IMR-90 (cell line): ENCODE measurements at places on chromosomes 2 and 18. TPM values are rescaled to one million over a fixed set of nuclear protein-coding genes. Genes with fewer than 3 reads are reported as not detected.

CACNB4 gene
- 0.28 and 0.36 TPM in 2 replicates for total RNA-seq

DNA sequence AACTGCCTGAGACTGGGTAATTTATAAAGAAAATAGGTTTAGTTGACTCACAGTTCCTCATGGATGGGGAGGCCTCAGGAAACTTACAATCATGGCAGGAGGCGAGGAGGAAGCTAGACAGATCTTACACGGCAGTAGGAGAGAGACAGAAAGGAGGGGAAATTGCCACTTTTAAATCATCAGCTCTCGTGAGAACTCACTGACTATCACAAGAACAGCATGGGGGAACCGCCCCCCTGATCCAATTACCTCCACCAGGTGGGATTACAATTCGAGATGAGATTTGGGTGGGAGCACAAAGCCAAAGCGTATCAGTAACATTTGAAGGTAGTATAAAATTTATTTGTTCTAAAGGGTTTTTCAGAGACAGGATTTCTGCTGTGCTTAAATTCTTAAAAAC lies 5.4 kb downstream of the GALM start:
- no peaks in the 10 kb centered on the region for H3K27me3 ChIP-seq
- no peak overlapping the region for H3K27ac ChIP-seq
- no peaks in the 10 kb centered on the region; the same call in 1 of the 2 replicates for H3K4me1 ChIP-seq

FLACC1 gene
- 0.54 and 0.56 TPM in 2 replicates for total RNA-seq

FRZB gene
- total RNA-seq, result 0.18 and 0.28 TPM in 2 replicates

DNA sequence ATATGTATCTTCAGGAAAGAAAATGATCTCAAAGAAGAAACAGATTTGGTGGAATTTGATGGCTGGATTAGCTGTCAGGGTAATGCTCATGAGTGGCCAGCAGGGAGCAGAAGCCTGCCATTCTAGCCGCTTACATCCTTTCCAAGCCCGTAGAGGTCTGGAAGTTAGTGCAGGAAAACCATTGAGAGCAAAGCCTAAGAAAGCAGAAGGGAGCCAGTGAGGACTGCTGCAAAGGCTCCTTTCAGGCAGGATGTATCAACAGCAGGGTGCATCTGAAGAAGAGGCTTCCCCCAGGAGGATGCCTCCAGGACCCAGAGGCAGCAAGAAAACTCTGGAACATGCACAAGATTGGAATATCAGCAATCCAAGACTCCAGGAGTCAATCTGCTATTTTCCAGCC lies 22.9 kb upstream of the LBH start:
- peaks cover 2% of the 10 kb centered on the region; the same call in 1 of the 2 replicates for H3K4me1 ChIP-seq
- no peak overlapping the region for H3K27ac ChIP-seq
- no peaks in the 10 kb centered on the region for H3K36me3 ChIP-seq
- DNase-seq, result peak; percentile 82
- no peak overlapping the region for H3K4me3 ChIP-seq

GRCh38 chr2:100053087-100053885 lies 89.1 kb downstream of the AFF3 start:
- H3K27me3 ChIP-seq, result no peaks in the 10 kb centered on the region
- no peak overlapping the region for H3K27ac ChIP-seq
- H3K4me1 ChIP-seq, result peaks cover 11% of the 10 kb centered on the region
- DNase-seq, result no peak
- no peak overlapping the region for H3K4me3 ChIP-seq

GRCh38 chr2:37776487-37776886 lies 105.0 kb upstream of the CDC42EP3 start:
- DNase-seq, result peak; percentile 93
- H3K4me3 ChIP-seq, result no peak overlapping the region
- no peaks in the 10 kb centered on the region for H3K36me3 ChIP-seq
- peaks cover 61% of the 10 kb centered on the region for H3K4me1 ChIP-seq

DNA sequence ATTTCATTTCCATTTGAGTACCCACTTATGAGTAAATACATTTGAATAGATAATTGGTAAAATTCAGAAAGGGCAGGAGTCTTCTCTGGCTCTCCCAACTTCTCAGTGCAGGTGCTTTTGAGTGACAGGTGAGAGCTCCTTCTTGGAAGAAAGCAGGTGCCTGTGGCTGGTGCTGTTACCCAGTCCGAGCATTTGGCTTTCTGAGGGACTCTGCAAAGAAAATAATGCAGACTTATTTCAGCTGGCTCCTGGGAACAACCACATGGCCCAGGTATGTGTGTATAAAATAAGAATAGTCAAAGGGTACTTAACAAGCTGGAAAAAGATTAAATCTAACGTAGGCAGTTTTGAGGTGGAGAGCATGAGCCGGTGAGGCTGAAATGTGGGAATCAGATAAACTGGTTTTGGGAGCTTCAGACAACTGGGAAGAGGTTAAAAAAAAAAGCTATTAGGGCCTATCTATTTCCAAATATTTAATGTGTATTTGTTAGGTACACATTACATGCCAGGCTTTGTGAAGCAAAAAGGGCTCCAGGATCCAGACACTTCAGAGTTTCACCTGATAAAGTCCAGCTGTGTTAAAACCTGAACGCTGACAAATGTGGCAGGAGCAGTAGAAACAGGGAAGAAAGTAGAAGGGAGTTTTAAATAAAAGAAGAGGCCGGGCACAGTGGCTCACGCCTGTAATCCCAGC lies 20.6 kb downstream of the ZNF236 start:
- H3K4me3 ChIP-seq, result no peak overlapping the region
- DNase-seq, result no peak
- H3K27ac ChIP-seq, result no peak overlapping the region
- no peaks in the 10 kb centered on the region for H3K36me3 ChIP-seq
- H3K27me3 ChIP-seq, result no peaks in the 10 kb centered on the region

DNA sequence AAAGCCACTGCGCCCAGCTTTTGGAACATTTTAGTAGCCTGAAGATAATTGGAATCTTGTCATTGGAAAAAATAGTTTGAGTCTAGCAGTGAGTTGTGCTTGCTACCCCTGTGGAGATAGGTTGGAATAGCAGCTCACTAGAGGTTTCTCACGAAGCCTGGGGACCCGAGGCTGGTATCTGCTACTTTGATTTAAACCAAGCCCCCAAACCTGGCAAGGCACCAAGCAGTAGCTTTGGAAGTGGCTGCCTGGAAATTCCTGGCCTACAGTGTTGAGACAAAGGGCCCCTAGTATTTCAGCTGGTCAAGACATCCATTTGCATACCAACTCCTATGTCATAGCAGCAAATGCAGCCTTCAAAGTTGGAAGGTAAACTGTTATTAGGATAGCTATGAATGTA lies 42.1 kb downstream of the NOP58 start:
- H3K27me3 ChIP-seq, result no peaks in the 10 kb centered on the region
- no peak for DNase-seq
- no peak overlapping the region for H3K27ac ChIP-seq
- 0 out of 2 replicates have a peak, but pooled peaks cover 1% of the 10 kb centered on the region for H3K4me1 ChIP-seq
- H3K4me3 ChIP-seq, result no peak overlapping the region
- H3K36me3 ChIP-seq, result peaks cover 30% of the 10 kb centered on the region

DNA sequence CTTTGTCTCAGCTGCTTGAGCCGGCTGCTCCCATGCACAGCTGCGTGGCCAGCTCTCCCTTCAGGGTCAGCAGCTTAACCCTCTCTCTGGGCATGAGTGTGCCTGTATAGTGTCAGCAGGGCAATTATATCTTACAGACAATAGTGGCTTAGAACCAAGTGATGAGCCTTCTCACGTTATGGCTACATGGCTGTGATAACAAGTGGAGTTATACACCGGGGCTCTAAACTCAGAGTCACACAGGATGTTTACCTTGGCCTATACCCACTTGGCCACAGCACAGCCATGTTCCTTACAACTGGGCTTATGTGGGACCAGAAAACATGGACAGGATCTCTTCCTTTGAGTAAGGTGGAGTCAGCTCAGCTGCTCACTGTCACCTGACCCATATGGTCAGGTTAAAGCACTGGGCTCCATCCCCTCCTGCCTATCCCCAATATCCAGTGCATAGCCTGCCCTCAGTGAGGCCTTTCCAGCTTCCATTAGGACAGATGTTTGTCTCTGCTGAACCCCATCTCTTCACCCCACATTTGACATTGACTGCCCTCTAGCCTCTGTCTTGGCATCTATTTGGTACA lies 294.2 kb upstream of the NCKAP5 start:
- no peak overlapping the region for H3K4me3 ChIP-seq
- DNase-seq, result peak; percentile 67

IL1RL2 gene
- total RNA-seq, result 0.28 and 0.36 TPM in 2 replicates

DNA sequence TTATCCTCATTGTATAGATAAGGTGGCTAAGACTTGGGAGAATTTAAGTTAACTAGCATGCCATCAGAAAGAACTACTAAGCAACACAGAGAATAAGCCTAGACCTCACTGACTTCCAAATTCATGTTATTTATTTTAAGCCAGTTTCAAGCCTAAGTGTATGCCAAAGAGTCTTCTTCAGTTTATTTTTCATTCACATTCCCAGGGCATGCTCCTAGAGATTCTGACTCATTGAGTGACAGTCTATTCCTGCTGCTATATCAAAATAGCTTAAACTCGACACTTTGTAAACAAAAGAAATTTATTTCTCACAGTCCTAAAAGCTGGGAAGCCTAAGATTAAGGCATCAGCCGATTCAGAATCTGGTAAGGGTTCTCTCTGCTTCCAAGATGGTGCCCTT lies 467.1 kb downstream of the MBD2 start:
- no peak overlapping the region for H3K27ac ChIP-seq
- H3K4me1 ChIP-seq, result no peaks in the 10 kb centered on the region
- DNase-seq, result no peak
- no peaks in the 10 kb centered on the region for H3K36me3 ChIP-seq

DNA sequence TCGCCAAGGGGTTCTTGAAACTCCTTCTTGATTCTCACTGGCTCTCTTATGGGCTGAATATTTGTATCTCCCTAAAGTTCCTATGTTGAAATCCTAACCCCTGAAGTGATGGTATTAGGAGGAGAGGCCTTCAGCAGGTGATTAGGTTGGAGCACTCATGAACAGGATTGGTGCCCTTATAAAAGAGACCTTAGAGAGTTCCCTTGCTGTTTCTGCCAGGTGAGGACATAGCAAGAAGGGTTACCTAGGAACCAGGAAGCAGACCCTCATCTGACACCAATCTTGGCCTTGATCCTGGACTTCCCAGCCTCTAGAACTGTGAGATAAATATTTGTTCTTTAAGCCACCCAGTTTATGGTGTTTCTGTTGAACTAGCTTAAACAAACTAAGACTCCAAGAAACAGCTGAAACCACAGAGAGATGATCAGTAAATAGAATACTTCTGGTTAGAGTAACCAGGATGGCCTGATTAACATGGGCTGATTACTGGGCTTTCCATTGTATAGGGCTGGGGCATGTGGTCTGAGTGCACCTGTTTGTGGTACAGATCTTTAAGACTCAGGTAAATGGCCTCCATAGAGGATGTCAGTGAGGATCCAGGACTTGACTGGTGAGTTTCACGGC lies 7.7 kb upstream of the CDC42EP3 start:
- no peaks in the 10 kb centered on the region for H3K27me3 ChIP-seq
- no peak overlapping the region for H3K27ac ChIP-seq
- no peak overlapping the region for H3K4me3 ChIP-seq

DNA sequence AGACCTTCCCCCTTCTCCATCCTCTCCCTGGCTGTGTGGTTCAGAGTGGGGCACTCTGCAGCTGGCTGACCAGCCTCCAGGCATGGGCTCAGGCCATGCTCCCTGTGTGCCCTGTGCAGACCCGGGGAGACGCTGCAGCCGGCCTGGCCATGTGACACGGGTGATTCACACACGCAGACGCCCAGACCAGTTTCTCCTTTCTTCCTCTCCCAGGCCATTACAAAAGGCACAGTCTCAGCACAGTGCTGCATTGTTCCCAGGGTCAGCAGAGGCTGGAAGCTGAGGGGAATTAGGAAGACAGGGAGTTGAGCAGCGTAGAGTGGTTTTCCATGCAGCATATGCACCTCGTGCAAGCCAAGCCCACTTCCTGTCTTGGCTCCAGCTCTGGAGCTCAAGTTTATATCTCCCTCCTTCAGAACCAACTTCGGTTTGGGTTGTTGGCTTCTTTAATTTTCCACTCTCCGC lies 288.5 kb downstream of the TNS1 start:
- no peaks in the 10 kb centered on the region for H3K27me3 ChIP-seq
- peak overlapping the region; percentile 81 for H3K27ac ChIP-seq
- no peak overlapping the region for H3K4me3 ChIP-seq
- H3K36me3 ChIP-seq, result no peaks in the 10 kb centered on the region

SGPP2 gene
- not detected in 2 replicates for total RNA-seq

COL6A3 gene
- 1,501 and 1,855 TPM in 2 replicates for total RNA-seq

GRCh38 chr2:3440477-3440876 lies 61.0 kb downstream of the TRAPPC12 start:
- 0 out of 2 replicates have a peak, but pooled peaks cover 2% of the 10 kb centered on the region for H3K4me1 ChIP-seq
- no peak overlapping the region for H3K27ac ChIP-seq
- no peak overlapping the region for H3K4me3 ChIP-seq
- H3K36me3 ChIP-seq, result peaks cover 12% of the 10 kb centered on the region
- DNase-seq, result no peak

DNA sequence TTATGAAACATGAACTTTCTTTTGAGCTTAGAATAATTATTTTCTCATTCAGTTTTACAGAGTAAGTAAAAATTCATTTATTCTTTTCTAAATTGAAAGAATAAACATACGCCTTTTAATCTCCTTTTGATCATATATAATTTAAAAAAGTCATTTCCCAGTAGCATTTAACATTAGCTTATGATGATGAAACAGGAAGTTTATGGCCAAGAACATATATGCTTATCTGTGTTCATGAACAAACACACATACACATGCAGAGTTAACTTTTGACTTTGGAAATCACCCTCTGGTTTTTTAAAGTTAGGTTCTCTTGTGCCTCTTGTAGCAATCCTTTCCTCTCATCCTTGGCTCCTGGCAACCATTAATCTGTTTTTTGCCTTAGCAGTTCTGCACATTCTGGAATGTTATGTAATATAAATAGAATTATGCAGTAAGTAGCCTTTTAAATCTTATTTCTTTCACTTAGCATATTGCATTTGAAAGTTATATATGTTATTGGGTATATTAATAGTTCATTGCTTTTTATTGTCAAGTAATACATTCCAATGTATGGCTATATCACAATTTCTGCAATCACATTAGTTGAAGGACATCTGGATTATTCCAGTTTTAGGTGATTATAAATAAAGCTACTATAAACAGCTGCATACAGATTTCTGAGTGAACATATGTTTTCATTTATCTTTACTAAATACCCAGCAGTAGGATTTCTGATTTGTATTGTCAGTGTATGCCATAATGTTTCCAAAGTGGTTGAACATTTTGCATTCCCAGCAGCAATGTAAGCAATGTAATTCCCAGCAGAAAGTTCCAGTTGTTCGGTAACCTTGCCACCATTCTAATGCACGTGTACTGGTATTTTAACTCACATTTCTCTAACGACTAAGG lies 210.3 kb downstream of the ZRANB3 start:
- H3K4me1 ChIP-seq, result no peaks in the 10 kb centered on the region
- H3K36me3 ChIP-seq, result no peaks in the 10 kb centered on the region
- H3K27ac ChIP-seq, result no peak overlapping the region
- H3K27me3 ChIP-seq, result no peaks in the 10 kb centered on the region

ORMDL1 gene
- 35.8 and 39.2 TPM in 2 replicates for total RNA-seq

GRCh38 chr18:69128566-69128965 lies 272.1 kb upstream of the DOK6 start:
- H3K4me3 ChIP-seq, result no peak overlapping the region

VWC2L gene
- total RNA-seq, result not detected in 2 replicates

THSD7B gene
- not detected in 2 replicates for total RNA-seq
